ENCODE measurements at places on chromosomes 1 and 21.
A peak's percentile ranks its signal among the peaks of the same experiment; 100 is the strongest.

DNA sequence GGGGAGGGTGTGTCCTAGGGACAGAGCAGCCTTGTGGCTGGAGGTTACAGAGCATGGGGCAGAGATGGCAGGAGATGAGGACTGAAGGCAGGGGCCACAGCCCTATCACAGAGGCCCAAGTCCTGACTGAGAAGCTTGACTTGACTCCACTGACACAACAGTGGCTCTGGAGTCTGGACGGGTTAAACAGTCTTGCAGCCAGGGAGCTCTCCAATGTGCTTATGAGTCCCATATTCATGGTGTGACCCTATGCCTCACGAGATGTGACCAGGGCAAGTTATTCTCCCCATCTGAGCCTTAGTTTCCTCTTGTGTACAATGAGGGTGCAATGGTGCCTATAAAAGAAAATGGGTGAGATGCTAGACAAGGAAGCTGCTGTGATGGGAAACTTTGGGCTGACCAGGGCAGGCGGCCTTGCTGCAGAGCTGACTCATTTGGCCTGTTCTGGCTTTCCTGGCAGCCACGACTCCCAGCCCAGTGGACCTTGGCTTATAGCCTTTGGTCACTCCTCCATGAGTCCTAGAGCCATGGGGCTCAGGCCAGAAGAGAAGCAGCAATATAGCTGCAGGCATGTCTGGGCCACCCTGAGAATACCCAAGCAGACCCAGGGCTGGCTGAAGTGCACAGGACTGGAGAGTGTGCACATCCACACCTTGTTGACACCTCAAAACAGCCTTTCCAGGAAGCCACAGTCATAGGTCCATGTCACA lies 2.8 kb upstream of the TTC22 start:
- DNase-seq = peak; percentile 40

- no peak for DNase-seq
These were observed 143.3 kb downstream of the DYRK1A start for GRCh38 chr21:37509802-37510393.

DNA sequence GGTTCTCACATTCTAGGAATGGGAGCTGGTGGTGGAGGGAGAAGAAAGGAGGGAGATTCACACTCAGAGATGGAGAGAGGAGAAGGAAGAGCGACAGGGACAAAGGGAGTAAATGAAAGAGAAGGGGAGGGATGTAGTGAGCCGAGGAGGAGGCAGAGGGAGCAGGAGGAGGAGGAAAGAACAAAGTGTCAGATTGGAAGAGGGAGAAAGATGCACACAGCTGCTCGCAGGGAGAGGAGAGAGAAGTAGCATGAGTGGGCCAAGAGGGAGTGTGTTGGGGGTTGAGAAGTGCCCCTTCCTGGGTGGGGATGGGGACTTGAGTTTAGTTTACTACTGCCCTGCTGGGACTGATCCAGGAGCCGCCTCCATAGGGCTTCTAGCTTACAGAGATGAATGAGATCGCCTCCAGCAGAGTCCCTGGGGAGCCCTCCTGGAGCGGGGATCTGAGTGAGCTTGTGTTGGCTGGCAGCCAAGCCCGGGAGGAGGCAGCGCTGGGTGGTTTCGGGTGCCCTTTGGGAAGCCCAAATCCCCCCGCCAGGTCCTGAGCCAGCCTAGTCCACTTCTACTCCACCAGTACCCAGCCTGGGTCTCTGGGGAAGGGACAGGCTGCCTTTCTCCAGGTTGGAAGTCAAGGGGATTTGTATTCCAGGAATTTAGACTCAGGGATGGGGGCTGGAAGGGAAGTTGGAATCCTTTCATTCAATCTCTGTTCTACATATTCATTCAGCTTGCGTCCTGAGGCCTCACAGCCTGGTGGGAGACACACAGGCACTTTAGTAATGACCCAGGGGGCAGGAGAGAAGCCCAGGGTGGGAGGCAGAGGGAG lies 20.9 kb downstream of the PTPRU start:
- DNase-seq = no peak

DNA sequence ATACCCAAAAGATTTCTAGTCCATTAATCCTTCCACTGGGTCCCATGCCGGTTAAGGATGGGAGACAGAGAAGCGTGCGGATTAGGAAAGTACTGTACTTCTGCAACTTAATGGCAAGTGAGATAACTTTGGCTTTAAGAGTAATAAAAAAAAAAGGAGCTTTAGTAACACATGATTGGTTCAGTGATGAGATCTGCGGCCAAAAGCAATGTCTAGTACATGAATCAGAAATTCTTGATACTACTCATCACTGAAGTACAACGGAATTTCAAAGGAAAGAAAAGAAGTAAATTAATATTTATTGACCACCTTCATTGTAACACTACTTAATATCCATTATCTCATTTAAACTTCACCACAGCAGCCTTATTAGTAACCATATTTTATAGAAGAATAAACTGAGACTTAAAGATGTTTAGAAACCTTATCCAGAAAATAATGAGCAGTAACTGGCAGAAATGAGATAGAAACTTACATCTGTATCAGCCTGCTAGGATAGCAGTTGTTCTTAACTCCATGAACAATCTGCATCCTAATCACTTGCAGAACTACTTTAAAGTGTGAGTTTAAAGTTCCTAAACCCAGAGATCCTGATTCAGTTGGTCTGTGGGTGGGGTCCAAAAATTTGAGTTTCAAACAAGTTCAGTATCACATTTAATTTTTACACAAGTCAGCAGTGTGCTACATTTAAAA lies 14.1 kb upstream of the NUF2 start:
- no peak for DNase-seq

DNA sequence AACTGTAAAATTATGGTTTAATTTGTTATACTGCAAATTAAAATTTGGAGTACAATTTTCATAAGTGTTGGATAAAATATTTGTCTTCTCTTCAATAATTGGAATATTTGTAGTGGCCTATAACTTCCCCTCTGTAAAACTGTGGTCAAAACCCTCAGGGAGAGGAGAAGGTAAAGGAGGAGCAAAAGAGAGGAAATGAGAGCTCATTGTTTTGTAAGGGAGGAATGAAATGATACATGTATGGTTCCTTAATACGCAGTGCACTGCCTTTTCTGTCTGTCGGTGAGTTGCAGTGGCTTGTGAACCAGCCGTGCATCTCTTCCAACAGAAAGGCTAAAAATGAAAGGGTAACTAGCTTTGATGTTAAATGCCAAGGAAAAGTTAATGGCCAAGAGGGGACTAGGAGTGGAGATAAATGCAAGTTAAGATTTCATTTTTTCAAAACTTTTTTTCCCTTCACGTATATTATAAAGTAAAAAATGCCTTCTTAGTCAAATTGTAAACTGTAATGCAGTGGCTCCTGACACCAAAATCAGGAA lies 26.4 kb downstream of the LRRC8D start:
- DNase-seq = no peak

DNA sequence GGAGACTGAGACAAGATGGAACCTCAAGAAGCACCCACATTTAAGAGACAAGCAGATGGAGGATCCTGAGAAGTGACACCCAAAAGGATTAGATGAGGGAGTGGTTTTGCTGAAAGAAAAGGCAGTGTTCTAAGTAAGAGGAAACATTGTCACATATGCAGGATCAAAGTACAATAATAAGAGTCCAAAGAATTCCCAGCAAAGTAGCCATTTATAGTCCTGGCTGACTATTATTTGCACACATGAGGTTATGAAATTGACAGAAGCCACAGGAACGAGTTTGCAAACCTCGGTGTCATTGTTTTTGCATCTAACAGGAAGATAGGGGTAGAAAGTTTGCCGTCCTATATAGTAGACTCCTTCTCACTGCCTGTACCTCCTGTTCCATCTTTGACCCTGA lies 41.3 kb downstream of the CHRM3 start:
- no peak for DNase-seq

- DNase-seq = peak; percentile 87
These were observed 142.9 kb downstream of the GLUL start for GRCh38 chr1:182248721-182249120.

DNA sequence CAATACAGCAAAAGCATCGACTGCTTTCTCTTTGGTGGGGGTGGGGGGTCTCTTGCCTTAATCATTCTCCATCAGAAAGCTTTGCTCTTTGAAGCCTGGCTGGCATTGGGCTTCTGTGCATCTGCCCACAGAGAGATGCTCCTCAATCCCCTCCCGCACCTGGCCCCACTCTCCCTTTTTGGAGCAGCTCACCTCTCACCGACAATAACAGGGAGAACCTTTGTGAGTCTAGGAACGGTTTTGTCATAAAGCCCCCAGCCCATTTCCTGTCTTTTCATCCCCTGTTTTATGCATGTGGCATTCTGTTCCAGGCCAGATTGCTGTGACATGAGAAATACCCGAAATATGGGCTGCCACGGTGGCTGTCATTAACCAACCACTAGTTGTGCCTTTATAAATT lies 469.0 kb upstream of the VAMP3 start:
- no peak for DNase-seq

GRCh38 chr1:55288245-55288644 lies 73.1 kb upstream of the USP24 start:
- peak; percentile 41 for DNase-seq

- DNase-seq = no peak
These were observed 30.4 kb downstream of the TTC13 start for GRCh38 chr1:230948301-230948700.

- DNase-seq = peak; percentile 82
These were observed 16.2 kb upstream of the TTLL10 start for GRCh38 chr1:1157426-1157913.

- no peak for DNase-seq
These were observed 40.2 kb upstream of the MACF1 start for GRCh38 chr1:39164256-39164655.

- no peak for DNase-seq
These were observed 469 bp upstream of the S100A16 start for GRCh38 chr1:153613406-153613805.

DNA sequence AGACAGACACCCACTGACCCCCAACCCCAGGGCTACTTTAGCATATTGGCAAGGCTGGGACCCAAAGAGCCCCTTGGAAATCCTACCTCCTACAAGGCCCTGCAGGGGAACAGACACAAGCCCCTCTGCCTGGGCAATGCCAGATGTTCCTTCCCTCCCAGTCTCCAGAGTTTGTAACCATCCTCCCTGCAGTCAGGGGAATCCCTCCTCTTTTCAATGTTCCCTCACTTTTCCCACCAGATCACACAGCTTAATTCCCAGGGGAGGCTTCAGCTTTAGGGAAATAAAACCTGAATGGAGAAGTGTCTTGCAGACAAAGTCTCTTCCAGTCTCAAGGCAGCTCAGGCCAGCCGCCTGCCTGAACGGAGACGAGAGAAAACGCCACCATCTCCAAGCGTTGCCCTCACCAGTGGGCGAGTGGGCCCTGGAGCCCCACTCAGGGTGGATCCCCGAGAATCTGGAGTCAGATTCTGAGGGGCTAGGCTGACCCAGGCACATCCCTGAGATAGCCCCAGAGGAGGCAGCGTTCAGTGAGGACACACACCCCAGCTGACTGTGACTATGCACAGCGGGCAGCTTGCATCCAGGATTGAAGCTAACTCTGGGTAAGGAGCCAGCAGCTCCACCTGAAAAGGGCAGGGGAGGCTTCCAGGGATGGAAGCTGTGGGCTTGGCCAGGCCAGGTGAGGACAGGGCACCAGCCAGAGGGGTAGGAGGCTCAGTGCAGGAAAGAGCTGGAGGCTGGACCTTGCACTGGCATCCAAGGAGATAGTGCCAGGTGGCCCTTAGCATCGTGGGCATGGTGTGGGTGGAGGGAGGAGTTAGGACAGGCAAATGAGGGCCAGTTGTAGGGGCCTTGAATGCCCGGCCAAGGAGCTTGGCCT lies 44.0 kb upstream of the ZC3H12A start:
- no peak for DNase-seq

GRCh38 chr1:232192781-232193450 lies 437.0 kb downstream of the SIPA1L2 start:
- no peak for DNase-seq

- no peak for DNase-seq
These were observed 231.9 kb downstream of the PTPRU start for GRCh38 chr1:29467989-29468900.

DNA sequence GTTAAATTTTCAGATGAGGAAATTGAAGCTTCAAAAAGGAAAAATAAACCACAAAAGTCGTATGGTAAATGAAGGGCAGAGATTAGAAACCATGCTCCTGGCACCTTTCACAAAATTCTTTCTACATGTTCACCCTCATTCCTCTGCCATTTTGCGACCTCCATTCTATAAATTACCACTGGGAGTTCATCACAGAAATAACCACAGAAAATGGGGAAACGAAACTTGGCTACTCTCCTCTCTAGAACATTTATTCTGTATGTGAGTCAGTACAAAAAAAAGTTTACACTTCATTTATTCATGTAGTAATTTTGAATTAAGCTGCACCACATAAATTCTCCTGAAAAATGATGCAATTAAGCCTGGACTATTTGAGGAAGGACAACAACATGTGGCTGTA lies 320.9 kb upstream of the C1orf87 start:
- no peak for DNase-seq

DNA sequence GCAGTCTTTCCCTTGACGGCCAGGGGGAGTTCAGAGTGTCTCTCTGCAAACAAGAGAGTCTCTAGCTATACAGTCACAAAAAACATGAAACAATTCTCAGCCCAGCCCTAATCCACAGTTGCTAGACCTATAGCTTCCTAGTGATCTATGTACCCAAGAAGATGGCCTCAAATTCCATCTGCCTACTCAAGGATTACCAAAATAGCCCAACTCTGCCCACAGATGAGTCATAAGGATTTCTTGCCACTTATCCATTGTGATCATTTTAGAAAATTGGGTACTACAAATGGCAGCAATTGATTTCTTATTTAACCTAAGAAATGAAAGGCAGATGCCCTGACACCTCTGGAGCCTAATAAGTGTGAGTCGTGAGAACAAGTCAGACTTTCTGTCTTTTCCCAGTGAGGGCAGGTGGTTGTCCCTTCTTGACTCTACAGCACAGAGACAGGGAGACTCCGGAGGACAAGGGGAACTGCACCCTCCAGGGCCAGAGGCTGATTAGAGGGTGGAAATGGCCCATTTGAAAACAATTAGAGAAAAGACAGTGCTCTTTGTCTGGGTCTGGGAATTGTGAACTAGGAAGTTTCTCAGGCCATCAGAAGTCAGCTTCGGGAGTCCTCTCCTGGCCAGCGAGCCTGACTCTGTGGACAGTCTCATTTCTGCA lies 65.4 kb downstream of the ABCA4 start:
- DNase-seq = no peak

- DNase-seq = peak; percentile 83
These were observed 21.7 kb downstream of the TMEM53 start for GRCh38 chr1:44652445-44653106.

DNA sequence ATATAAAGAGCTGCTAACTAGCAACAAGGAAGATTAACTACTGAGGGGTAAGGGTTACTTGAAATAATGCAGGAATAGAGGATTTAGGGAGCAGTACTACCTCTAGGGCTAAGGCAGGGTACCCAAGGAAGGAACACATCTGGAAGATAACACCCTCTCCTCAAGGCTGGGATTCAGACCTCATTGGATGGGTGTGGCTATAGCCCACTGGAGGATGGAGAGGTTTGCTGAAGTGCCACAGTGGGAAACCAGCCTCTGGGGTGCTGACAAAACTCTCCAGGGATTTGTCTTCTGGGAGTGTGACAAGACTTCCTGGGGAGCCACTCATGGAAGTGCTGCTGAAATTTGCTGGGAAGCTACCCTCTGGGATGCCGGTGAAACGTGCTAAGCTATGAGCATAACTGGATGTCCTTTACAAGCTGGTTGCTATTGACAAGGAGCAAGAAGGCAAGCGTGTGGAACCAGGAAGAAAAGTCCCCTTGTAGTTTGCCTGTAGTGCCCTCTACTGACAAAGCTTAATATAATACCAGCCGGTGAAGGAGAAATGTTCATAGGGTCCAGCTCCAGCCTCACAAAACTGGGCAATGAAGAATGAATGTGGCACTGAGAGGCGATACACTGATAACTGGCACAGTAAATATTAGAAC lies 122.8 kb upstream of the USP24 start:
- peak; percentile 25 for DNase-seq

GRCh38 chr1:110255392-110255787 lies 45.3 kb downstream of the KCNC4 start:
- no peak for DNase-seq

All from activated CD4-positive, alpha-beta memory T cell treated with anti-CD3 and anti-CD28 coated beads for 36 hours (primary cell).